ENCODE measurements at places on chromosomes 3 and 15. TPM values are rescaled to one million over a fixed set of nuclear protein-coding genes. Genes with fewer than 3 reads are reported as not detected.

The BFSP2 gene
- not detected for total RNA-seq

The UROC1 gene
- total RNA-seq = not detected

The WNT5A gene
- 2,720 TPM for total RNA-seq

The GOLGA6D gene
- total RNA-seq = not detected

The CAPN7 gene
- total RNA-seq = 61.5 TPM

The PPARG gene
- 49.5 TPM for total RNA-seq

The INSYN1 gene
- under 0.01 TPM for total RNA-seq

The TM4SF1 gene
- total RNA-seq = 1.8 TPM

The PAQR5 gene
- total RNA-seq = 0.22 TPM

The ALPK3 gene
- total RNA-seq = 0.79 TPM

The ACKR2 gene
- 83.1 TPM for total RNA-seq

The ABI3BP gene
- 17.0 TPM for total RNA-seq

The ATP13A5 gene
- not detected for total RNA-seq

The PLA2G4F gene
- total RNA-seq = 0.79 TPM

The DNAH12 gene
- 0.11 TPM for total RNA-seq

The CLDN18 gene
- not detected for total RNA-seq

The TMEM266 gene
- total RNA-seq = 3.1 TPM

The PIERCE2 gene
- total RNA-seq = 2.2 TPM

The HYKK gene
- total RNA-seq = 1.7 TPM

The CADPS gene
- not detected for total RNA-seq

The MCTP2 gene
- total RNA-seq = 20.0 TPM

The HGD gene
- 0.65 TPM for total RNA-seq

The ERC2 gene
- 0.98 TPM for total RNA-seq

The CPA3 gene
- total RNA-seq = not detected

The COL8A1 gene
- total RNA-seq = 1.6 TPM

Data from placental epithelial cell (primary cell).